T-helper 2 cell treated with Interferon-gamma antibody and Interleukin-4, amounts not matched to agents 5 μg/mL and 100 μg/mL, for 36 hours (primary cell): ENCODE measurements at places on chromosomes 2 and 18.

GRCh38 chr2:183812091-183812490, 687.8 kb downstream of the NUP35 start:
- DNase-seq = no peak
- no peak overlapping the region for H3K27ac ChIP-seq
- no peaks in the 10 kb centered on the region for H3K4me1 ChIP-seq
- H3K27me3 ChIP-seq = no peaks in the 10 kb centered on the region
- no peak overlapping the region for H3K4me3 ChIP-seq
- no peaks in the 10 kb centered on the region for H3K36me3 ChIP-seq

- no peaks in the 10 kb centered on the region for H3K27me3 ChIP-seq
- H3K4me3 ChIP-seq = no peak overlapping the region
- DNase-seq = no peak
- peaks cover 16% of the 10 kb centered on the region for H3K36me3 ChIP-seq
Measured at GRCh38 chr18:35099911-35100310, 58.7 kb downstream of the MAPRE2 start.

DNA sequence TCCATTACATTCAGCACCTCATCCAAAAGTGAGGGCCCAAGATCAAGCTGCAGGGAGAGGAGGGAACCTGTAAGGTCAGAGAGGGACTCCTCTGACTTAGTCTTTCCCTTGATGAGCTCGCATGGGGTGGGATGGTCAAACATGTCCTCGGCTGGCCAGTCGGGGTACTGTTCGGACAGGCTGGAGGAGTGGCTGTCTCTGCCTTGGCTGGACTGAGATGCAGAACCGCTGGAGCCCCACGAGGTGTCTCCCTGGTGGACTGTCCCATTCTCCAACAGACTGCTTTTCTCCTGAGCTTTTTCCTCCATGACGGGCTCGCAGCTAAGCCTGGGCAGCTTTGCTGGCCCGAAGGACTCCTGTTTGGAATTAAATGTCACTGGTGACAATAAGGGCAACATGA, 25.6 kb downstream of the CDC42EP3 start:
- H3K27ac ChIP-seq = peak overlapping the region; percentile 80
- H3K4me3 ChIP-seq = no peak overlapping the region
- DNase-seq = no peak
- H3K4me1 ChIP-seq = peaks cover 26% of the 10 kb centered on the region

DNA sequence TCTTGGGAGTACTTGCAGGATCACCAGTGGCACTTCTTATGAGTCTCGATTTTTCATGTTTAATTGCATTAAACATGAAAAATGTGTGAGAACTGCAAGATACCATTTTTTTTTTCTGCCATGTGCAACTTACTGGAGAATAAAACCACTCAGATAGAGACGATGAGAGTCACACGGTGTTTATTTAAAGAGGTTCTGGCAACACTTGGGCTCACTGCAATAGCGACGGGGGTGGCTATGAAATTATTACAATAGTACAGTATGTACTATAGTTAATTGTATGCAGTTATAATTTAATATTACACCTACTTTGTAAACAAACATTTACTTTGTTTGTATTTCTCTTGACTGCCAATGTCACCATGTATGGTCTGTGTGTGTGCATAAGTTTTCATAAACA, 479.8 kb downstream of the NUP35 start:
- no peak overlapping the region for H3K4me3 ChIP-seq
- no peaks in the 10 kb centered on the region for H3K4me1 ChIP-seq
- H3K27me3 ChIP-seq = no peaks in the 10 kb centered on the region
